GM23248 (cell line): ENCODE measurements at places on chromosomes 16 and 17. TPM values are rescaled to one million over a fixed set of nuclear protein-coding genes. Genes with fewer than 3 reads are reported as not detected.

DNA sequence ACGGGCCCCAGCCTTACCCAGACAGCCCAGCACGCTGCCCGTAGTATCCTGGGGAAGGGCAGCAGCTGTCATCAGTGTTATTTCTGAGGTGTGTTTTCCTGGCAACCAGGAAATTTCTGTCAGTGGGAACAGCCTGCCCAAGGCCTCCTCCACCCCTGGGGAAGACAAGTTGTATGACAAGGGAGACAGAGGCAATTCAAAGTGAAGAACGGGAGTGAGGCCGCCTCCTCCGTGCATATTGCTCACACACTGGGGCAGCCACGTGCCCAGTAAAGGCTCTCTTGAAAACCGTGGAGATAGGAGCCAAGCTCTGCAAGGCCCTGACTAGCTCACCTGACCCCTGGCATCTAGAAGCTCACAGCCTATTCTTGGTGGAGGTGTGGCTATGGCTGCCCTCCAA, 57.6 kb downstream of the RAI1 start:
- H3K36me3 ChIP-seq: no peaks in the 10 kb centered on the region
- H3K4me3 ChIP-seq: no peak overlapping the region
- no peaks in the 10 kb centered on the region for H3K27me3 ChIP-seq
- peak; percentile 41 for DNase-seq
- no peak overlapping the region for H3K27ac ChIP-seq

DNA sequence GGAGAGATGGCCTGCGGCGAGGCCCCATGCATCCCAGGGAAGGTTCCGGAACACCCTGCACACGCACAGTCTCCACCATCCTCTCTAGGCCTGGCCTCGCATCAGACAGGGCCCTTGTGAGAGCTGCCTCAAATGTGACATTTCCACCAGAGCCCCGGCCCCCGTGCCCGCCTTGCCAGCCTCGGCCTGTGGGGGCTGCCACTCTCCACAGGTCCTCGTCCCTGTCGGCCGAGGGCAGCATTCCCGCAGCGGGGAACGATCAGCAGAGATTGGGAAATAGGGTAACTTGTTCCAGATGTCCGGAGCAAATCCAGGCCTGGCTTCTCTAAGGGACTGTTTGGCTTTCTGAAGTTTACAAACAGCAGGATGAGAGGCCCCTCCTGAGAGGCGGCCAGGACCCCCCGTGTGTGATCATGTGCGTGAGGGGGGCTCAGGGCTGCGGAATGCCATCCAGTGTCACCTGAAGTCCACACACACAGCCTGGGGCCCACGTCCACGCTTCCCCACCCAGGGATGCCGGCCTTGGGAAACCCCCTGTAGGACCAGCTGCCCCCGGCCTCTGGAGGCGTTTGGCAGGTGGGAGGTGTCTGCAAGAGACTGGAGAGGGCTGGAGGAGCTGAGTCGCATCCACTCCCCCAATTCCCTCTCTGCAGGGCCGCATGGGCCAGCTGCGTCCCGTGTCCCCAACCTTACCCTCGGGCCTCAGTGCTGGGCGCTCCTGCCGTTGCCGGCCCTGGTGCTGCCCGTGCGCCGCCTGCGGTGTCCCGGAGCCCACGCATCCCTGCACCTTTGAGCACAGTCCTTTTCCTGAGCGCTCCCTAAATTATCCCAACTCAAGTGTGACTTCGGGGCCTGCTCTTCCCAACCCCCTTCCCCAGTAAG, 70.4 kb downstream of the ZDHHC7 start:
- no peak overlapping the region for H3K4me3 ChIP-seq
- no peaks in the 10 kb centered on the region for H3K27me3 ChIP-seq
- H3K27ac ChIP-seq: no peak overlapping the region
- DNase-seq: peak; percentile 82
- H3K36me3 ChIP-seq: no peaks in the 10 kb centered on the region

DNA sequence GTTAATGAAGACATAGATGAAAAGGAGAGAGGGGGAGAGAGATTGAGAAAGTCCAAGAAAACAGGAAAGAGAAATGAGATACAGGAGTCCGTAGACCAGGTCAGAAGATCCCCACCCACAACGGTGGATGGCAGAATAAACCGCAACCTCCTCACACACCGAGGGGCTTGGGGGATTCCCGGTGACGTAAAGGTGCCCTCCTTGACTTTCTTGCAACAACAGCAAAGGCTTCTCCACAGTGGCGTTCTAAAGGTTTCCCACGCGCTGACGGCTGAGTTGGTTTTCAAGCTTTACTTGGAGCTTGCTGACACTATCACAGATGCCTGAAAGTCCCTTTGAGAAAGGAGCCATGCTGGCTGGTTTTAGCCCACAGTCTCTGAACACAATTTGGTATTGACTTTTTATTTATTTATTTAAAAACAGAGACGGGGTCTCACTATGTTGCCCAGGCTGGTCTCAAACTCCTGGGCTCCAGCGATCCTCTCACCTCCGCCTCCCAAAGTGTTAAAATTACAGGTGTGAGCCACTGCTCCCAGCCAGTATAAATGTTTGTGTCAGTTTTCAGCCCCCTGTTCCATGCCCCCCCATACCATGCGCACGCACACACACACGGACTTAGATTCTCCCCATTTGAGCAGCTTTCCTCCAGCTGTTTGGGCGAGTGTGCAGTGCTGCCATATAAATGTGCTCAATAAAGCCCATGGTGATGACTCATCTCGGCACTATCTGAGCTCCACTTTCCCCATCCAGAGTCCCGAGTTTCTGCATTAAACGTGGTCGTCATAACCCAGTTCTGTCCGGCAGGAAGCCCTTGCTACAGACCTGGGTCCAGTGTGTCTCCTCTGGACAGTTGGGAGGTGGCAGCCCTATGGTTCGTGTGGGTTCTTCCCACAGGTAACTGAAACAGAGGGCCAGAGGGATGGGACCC, 33.0 kb upstream of the SEC14L1 start:
- peaks cover 22% of the 10 kb centered on the region for H3K4me1 ChIP-seq
- DNase-seq: peak; percentile 81
- no peaks in the 10 kb centered on the region for H3K36me3 ChIP-seq
- H3K27me3 ChIP-seq: no peaks in the 10 kb centered on the region
- H3K27ac ChIP-seq: no peak overlapping the region

DNA sequence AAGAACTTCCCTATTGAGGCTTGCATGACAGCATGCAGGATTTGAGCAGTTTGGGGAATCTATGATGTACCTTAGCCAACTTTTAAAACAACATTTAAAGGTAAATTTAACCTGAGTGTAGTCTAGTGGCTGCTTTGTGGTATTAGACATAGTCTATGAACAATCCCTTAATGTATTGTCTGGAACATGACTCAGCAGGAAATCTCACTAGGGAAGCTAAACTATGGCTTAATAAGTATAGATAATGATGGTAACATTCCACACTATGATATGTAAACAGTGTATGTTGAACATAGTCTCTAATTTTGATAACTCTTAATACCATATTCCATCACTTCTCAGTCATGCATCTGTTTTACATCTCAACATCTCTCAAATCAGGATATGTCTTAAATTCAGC, 52.1 kb upstream of the SLC12A3 start:
- H3K36me3 ChIP-seq: 0 out of 2 replicates have a peak, but pooled peaks cover 3% of the 10 kb centered on the region
- no peak overlapping the region for H3K4me3 ChIP-seq
- DNase-seq: peak; percentile 56
- H3K27ac ChIP-seq: no peak overlapping the region
- H3K27me3 ChIP-seq: no peaks in the 10 kb centered on the region

GRCh38 chr17:42519546-42520491, 16.2 kb upstream of the NAGLU start:
- peak; percentile 99 for DNase-seq
- no peaks in the 10 kb centered on the region for H3K36me3 ChIP-seq
- H3K27ac ChIP-seq: peak overlapping the region; percentile 99
- H3K4me3 ChIP-seq: peak overlapping the region; percentile 43

GRCh38 chr17:50853015-50853615, 13.0 kb downstream of the TOB1 start:
- DNase-seq: no peak
- H3K36me3 ChIP-seq: no peaks in the 10 kb centered on the region
- no peak overlapping the region for H3K4me3 ChIP-seq

GRCh38 chr16:50460538-50461399, 87.4 kb upstream of the NKD1 start:
- H3K27ac ChIP-seq: no peak overlapping the region
- H3K4me3 ChIP-seq: no peak overlapping the region
- no peak for DNase-seq
- H3K27me3 ChIP-seq: no peaks in the 10 kb centered on the region
- no peaks in the 10 kb centered on the region for H3K36me3 ChIP-seq

- H3K27ac ChIP-seq: peak overlapping the region; percentile 71
- H3K27me3 ChIP-seq: no peaks in the 10 kb centered on the region
- H3K36me3 ChIP-seq: no peaks in the 10 kb centered on the region
These were observed 13.3 kb downstream of the MPRIP start for GRCh38 chr17:17055286-17056155.

Gene TEKT5
- total RNA-seq: not detected in 2 replicates

DNA sequence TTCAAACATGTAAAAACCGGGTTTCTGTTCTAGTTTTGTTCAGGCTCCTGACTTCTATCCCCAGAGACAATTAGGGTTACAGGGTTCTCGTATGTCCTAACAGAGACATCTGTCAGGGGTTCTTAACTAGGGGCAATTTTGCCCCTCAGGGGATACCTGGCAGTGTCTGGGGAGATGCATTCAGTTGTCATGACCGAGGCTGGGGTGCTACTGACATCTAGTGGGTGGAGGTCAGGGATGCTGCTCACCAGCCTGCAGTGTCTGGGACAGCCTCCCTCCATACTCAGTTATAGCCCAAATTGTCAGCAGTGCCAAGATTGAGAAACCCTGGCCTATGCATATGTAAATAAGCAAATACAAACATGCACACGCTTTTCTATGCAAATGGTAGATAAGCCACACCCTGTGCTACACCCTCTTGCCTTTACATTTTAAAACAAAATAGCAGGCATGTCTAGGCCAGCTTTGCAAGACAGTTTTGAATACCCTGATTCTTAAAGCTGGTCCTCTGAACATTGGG, 37.4 kb downstream of the CLEC16A start:
- peak; percentile 14 for DNase-seq
- no peaks in the 10 kb centered on the region for H3K27me3 ChIP-seq
- no peak overlapping the region for H3K27ac ChIP-seq
- no peak overlapping the region for H3K4me3 ChIP-seq
- no peaks in the 10 kb centered on the region for H3K36me3 ChIP-seq

DNA sequence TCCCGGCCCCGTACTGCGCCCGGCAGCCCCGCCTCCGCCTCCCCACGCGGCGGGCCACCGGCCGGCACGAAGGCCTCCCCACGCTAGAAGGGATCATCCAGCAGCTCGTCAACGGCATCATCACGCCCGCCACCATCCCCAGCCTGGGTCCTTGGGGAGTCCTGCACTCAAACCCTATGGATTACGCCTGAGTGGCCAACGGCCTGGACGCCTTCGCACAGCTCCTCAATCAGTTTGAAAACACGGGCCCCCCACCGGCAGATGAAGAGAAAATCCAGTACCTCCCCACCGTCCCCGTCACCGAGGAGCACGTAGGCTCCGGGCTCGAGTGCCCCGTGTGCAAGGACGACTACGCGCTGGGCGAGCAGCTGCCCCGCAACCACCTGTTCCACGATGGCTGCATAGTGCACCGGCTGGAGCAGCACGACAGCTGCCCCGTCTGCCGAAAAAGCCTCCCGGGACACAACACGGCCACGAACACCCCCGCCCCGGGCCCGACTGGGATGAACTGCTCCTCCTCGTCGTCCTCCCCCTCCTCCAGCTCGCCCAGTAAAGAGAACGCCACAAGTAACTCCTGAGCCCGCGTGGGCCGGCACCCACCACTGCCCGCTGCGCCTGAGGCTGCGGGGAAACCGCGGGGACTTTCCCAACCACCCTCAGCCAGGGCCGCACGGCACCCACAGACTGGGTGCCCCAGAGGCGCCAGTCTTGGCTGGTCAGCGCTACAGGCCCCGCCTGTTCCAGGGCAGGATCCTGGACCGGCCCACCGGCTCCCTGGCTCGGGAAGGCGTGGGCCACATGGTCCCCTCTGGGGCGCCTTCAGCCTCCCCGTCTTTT, 39.0 kb upstream of the AKAP1 start:
- peak overlapping the region; percentile 9 for H3K4me3 ChIP-seq
- no peak overlapping the region for H3K27ac ChIP-seq
- no peaks in the 10 kb centered on the region for H3K4me1 ChIP-seq
- H3K36me3 ChIP-seq: no peaks in the 10 kb centered on the region

GRCh38 chr16:78198288-78198687, 98.8 kb downstream of the WWOX start:
- no peaks in the 10 kb centered on the region for H3K27me3 ChIP-seq
- no peaks in the 10 kb centered on the region for H3K4me1 ChIP-seq
- H3K36me3 ChIP-seq: no peaks in the 10 kb centered on the region
- DNase-seq: no peak
- H3K27ac ChIP-seq: no peak overlapping the region
- no peak overlapping the region for H3K4me3 ChIP-seq

GRCh38 chr16:4700380-4700996, 7.1 kb downstream of the NUDT16L1 start:
- H3K4me1 ChIP-seq: peaks cover 3% of the 10 kb centered on the region
- H3K4me3 ChIP-seq: no peak overlapping the region
- 0 out of 2 replicates have a peak, but pooled peaks cover 3% of the 10 kb centered on the region for H3K36me3 ChIP-seq

DNA sequence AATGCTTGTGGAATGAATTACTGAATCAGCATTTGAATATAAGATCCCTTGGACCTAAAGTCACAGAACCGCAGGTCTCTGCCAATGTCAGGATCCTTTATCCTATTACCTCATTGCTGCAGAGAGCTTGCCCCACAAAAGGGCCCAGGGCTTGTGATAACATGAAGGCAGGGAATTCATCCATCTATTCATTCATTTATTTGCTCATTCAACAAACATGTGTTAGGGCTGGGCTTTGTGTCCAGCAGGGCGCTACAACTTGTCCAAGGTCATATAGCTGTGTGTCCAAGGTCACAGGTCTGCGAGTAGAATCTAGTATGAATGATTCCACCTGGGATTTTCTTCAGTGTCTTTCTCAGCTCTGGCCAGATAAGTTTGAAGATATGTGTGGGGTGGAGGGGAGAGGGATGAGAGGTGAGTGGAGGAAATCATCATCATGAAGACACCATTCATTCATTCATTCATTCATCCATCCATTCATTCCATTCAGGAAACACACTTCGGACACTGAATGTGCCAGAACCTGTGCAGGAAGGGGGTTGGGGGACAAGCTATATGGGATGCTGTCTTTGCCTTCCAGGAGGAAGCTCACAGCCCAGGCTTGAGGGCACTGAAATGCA, 1.3 kb upstream of the UNC45B start:
- no peaks in the 10 kb centered on the region for H3K36me3 ChIP-seq
- no peaks in the 10 kb centered on the region; the same call in 1 of the 2 replicates for H3K27me3 ChIP-seq
- no peak overlapping the region for H3K4me3 ChIP-seq
- no peak for DNase-seq
- H3K4me1 ChIP-seq: no peaks in the 10 kb centered on the region

- H3K27ac ChIP-seq: no peak overlapping the region
- H3K36me3 ChIP-seq: no peaks in the 10 kb centered on the region
These were observed 339.0 kb downstream of the SNX29 start for GRCh38 chr16:12315330-12316136.

DNA sequence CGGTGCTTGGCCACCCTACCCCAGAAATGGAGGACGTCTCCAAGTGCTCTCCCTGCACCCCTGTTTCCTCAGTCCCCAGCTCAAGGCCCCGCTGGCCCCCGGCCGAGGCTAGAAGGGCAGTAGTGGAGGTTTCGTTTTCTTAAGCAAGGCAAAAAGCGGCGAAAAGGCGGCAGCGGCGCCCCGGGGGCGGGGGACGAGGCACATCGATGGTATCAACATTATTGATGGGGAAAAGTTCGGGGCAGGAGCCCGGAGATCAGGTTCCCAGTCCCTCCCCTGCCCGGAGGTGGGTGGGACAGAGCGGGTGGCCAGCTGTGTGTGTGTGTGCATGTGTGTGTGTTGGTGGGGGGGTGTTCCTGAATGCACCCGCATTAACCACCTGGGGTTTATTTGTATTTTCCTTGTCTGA, 4.1 kb upstream of the SALL1 start:
- peak overlapping the region; percentile 71 for H3K4me3 ChIP-seq
- H3K27ac ChIP-seq: peak overlapping the region; percentile 3; the same call in 1 of the 2 replicates
- H3K27me3 ChIP-seq: no peaks in the 10 kb centered on the region
- H3K4me1 ChIP-seq: peaks cover 14% of the 10 kb centered on the region
